ENCODE measurements at places on chromosomes 16 and 17. TPM values are rescaled to one million over a fixed set of nuclear protein-coding genes. Genes with fewer than 3 reads are reported as not detected.

DNA sequence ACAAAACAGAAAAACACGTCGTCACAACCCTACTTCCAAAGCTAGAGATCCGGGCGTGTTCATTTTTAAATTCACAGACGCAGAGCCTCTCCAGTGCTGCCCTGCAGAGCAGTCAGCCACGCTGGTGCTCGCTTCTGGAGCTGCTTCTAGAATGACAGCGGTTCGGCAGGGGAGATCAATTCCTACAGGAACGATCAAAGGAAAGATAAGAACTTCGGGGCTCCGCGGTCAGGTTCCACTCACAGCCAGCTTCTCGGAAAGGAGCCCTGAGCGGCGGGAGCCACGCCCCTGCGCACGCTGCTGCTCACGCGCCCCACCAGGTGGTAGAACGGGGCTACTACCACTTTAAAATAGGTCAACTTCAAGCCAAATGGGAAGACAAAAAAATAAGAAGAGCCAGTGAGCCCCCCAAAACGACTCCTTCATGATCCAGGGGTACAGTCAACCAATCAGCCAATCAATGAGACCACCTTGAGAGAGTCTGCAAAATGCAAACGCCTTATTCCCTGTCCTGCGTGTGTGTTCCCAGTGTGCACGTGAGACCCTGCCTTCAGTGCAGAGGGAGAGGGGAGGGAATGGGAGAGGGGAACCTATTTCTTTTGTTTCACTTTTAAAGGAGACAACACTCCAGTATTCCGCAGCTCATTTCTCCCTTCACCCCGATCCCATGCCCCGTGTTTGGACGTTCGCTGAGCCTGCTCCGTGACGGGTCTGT is 209.7 kb downstream of the RBFOX3 start:
- peak; percentile 63 for DNase-seq

- no peak for DNase-seq
These were observed 115.9 kb downstream of the DYNLRB2 start for GRCh38 chr16:80656711-80657150.

- no peak for DNase-seq
These were observed 236.6 kb downstream of the GSG1L start for GRCh38 chr16:27826893-27827289.

GRCh38 chr17:65626451-65626850 is 65.0 kb upstream of the AXIN2 start:
- no peak for DNase-seq

DNA sequence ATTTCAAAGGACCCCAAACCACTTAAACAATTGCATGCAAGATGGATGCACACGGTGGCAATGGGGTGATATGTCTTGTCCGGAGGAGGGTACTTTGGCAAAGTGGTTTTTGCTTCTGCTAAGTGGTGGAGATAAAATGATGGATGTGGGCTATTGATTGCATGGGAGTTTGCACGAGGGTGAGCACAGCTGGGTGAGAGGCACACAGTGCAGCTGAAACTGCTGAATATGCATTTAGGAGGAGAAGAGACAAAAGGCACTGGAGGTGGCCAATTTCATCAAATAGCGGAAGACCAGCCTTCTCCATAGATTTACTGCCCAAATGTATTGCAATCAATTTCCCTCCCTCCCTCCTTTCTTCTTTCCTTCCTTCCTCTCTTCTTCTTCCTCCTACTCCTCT is 414.4 kb upstream of the EEF2KMT start:
- no peak for DNase-seq

- peak; percentile 6 for DNase-seq
These were observed 418.3 kb upstream of the SALL1 start for GRCh38 chr16:51569203-51569931.

DNA sequence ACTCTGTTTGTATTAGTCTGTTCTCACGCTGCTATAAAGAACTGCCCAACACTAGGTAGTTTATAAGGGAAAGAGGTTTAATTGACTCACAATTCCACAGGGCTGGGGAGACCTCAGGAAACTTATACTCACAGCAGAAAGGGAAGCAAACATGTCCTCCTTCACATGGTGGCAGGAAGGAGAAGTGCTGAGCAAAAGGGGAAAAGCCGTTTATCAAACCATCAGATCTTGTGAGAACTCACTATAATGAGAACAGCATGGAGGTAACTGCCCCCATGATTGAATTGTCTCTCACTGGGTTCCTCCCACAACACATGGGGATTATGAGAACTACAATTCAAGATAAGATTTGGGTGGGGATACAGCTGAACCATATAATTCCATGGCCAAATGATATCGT is 30.9 kb downstream of the ABCC1 start:
- DNase-seq: no peak

- DNase-seq: no peak
These were observed 7.1 kb upstream of the RAB40C start for GRCh38 chr16:582614-583331.

DNA sequence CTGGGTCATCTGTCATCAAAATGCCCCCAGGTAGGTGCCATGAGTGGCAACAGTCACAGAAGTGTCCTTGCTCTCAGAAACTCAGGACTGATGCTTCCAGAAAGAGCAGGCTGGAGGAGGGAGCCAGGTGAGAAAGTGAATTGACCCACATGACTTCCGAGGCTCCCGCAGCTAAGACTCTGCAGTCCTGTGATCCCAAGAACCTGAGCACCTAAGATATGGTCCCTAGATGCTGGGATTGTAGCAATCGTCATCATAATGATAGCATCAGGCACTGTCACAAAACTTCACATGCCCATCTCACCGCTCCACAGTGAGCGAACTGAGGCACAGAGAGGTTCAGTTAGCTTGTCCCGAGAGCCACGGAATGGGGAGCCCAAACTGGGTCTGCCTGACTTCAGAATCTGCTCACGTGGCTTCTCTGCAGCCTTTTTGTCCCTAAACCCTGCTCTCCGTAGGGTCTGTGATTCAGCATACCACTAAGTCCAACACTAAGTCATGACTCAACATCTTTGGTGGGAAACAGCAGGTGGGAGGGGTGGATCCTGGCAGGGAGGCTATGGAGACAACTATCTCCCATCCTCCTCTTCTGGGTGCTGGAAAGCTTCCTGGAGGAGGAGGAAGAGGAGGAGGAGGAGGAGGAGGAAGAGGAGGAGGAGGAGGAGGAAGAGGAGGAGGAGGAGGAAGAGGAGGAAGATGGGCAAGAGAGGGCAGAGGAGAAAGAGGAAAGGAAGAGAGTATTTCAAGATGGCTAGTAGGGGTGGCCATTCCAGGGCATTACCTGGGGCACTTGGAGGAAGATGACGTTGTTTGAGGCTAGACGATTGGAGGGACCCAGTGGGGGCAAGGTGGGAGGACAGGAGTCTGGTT is 55.5 kb upstream of the DLX4 start:
- DNase-seq: peak; percentile 86

- no peak for DNase-seq
These were observed 4.9 kb downstream of the CYBA start for GRCh38 chr16:88645941-88646340.

GRCh38 chr17:28379814-28380801 is 8.6 kb downstream of the SARM1 start:
- no peak for DNase-seq

- DNase-seq: no peak
These were observed 16.7 kb downstream of the NDUFAB1 start for GRCh38 chr16:23579371-23579770.

GRCh38 chr17:76643553-76644148 is at the start of gene ST6GALNAC1:
ST6GALNAC1 (minus strand) TSS chr17:76643757; CDS start chr17:76643638, 119 bp downstream.
- DNase-seq: no peak

DNA sequence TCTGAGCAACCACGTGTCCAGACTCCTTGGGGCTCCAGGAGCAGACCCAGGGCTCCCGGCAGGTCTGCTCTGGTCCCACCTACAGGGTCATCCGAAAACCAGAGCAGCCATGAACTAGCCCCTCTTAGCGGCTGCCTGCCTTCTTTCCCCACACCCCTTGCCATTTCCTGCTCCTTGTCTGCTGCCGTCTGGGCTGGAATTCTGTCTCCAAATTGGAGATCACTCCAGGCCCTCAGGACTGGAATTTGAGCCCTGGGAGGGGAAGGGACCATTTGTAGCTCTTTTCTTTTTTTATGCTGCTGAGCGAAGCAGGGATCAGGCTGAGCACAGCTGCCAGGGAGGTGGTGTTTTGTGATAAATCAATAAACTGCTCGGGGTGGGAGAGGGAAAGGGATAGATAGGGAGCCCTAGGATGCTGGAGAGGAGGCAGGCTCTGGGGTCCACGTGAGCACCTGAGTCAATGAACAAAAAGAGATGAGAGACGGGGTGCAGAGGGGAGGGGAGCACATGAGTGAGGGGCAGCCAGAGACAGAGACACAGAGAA is 257.5 kb downstream of the ENGASE start:
- DNase-seq: no peak

- no peak for DNase-seq
These were observed 10.0 kb downstream of the PPL start for GRCh38 chr16:4926928-4927327.

GRCh38 chr16:84359326-84359725 is 9.0 kb upstream of the ATP2C2 start:
- no peak for DNase-seq

DNA sequence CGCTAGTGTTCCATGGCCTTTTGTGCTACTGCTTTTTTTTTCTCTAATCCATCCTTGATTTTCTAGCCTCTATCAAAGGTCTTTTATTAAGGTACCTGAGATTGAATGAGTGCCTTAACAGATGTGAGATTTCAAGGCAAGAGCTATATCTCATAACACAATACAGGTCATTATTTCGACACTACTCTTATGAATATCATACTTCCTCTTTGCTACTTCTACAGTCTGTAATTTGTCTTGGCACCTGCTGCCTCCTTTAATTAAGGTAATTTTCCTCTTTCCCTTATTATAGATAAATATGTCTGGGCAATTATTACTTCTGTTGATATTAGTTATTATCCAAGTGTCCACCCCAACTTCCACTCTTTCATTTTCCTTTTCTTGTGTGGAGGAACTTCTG is 5.3 kb downstream of the KRT28 start:
- no peak for DNase-seq

GRCh38 chr16:2987833-2988232 is 7.6 kb upstream of the PKMYT1 start:
- DNase-seq: peak; percentile 77

- no peak for DNase-seq
These were observed 138.2 kb downstream of the CYLD start for GRCh38 chr16:50879873-50880695.

- peak; percentile 42 for DNase-seq
These were observed 22.0 kb upstream of the PHLPP2 start for GRCh38 chr16:71746442-71747046.

GRCh38 chr16:48014349-48015135 is 141.3 kb downstream of the ABCC12 start:
- DNase-seq: no peak

DNA sequence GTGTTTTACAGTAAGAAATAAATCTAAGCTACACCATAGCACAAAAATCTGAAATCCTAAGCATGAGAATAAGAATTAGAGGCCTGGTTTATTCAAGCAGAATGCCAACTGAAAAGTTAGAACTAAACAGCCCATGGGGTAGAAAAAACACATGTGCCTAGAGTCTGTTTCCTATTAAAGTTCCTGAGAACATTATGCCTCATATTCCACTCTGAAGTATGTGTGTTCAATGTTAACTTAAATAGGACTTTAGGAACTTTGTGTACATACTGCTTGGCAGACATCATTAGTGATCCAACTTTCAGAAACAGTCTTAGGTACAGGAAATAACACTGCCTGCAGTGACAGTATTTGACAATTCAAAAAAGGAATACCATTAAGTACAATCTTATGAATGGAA is 18.2 kb downstream of the HEATR6 start:
- DNase-seq: no peak

GRCh38 chr16:20822521-20823325 is 16.4 kb downstream of the REXO5 start:
- DNase-seq: no peak

DNA sequence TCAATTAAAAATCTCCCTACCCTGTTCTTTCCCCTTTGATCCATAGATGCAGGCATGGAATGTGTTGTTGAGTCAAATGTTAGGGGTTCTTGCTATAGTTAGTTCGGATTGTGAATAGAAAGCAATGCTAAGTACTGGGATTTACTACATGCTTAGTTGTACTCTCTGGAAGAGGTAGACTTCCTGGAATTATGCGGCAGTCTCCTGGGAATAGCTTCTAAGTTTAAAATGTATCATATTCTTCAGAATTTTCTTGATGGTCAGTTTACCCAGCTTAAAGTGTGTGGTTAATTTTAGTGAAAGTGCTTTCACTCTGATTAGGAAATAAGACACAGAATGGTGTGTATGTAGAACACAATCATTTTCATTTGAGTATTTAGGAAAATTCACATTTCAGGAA is 3.5 kb downstream of the CLTC start:
- no peak for DNase-seq

NAGS gene
- total RNA-seq: 0.40 TPM

GNG13 gene
- not detected for total RNA-seq

PLA2G15 gene
- 180 TPM for total RNA-seq

MFSD6L gene
- total RNA-seq: not detected

TERB1 gene
- not detected for total RNA-seq

TNFRSF17 gene
- not detected for total RNA-seq

MYOCD gene
- 0.05 TPM for total RNA-seq

KREMEN2 gene
- total RNA-seq: 17.8 TPM

CX3CL1 gene
- not detected for total RNA-seq

IRX3 gene
- total RNA-seq: 67.1 TPM

MGAT5B gene
- total RNA-seq: 0.11 TPM

KCNH4 gene
- total RNA-seq: not detected

KRTAP4-6 gene
- total RNA-seq: not detected

DNAI2 gene
- not detected for total RNA-seq

All from myocyte (in vitro differentiated cells).